ENCODE measurements at places on chromosomes 3 and 15.

DNA sequence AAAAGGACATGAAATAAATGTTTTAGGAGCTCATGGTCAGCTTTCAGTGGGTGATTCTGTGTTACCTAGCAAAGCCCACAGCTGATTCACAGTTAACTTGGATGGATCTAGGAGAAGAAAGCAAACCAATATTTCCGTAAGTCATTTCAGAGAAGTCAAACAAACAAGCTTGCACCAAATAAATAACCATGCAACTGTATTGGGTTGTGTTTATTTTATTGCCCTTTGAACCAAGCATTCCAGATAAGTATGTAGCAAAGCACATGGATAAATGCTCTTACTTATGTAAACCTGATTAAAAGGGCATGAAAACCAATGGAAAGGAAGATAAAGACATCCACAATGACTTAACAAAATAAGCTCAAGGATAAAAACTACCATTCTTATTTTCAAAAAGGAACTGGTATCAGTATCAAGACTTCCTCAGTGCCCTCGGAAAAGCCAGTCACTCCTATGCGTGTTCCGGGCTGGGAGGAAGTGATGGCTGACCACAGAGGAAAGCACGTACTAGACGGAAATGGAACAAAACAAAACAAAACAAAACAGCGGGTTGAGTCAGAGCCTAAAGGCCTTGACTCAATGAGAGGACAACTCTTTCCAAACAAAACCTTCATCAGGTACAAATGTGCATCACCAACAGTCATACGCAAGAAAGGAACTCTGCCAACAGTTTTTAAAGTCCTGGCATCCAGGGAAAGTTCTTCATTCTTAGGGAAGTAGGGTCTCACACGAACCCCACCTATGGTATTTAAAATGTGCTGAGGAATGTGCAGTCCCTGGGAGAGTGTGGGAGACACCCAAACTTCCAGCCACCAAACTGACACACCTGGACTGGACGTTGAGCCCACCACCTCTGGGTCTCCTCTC lies 103.3 kb downstream of the SNRK start:
- DNase-seq, result peak; percentile 60

DNA sequence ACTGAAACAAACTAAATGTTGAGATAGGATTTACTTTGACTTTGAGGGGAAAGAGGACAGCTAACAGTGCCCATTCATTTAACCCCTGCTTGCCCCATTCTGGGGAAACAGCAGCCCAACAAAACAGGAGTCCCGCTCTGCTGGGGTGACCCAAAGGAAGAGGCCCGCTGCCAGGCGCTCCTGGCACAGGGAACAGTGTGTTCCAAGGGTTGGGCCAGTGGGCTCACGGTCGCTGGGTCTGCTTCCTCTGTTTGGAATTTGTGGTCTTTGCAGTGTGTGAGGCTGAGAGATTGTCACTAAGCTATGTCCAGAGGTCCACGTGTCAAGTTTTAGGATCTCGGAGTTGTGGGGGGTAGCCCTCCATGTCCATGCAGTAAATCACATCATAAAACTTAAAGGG lies 250.4 kb upstream of the C2CD4B start:
- DNase-seq, result no peak

DNA sequence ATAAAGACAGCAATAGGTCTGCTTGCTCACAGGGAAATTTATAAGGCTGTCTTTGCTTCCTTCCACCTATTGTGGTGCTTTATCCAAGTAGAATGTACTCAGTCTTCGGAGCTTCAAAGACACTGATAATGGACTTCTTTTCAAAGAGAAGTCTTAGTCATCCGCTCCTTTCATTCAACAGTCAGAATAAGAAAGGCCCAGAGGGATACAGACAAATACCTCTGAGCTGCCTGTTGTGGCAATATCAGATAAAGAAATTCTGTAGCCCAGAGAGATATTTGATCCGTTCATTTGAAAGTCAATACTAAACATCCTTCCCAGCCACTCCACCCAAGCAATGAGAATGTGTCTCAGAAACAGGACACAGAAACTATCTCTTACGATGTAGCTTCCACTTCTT lies 110.0 kb downstream of the FHIT start:
- no peak for DNase-seq

GRCh38 chr3:139534455-139534812 lies 5.1 kb downstream of the RBP1 start:
- no peak for DNase-seq

DNA sequence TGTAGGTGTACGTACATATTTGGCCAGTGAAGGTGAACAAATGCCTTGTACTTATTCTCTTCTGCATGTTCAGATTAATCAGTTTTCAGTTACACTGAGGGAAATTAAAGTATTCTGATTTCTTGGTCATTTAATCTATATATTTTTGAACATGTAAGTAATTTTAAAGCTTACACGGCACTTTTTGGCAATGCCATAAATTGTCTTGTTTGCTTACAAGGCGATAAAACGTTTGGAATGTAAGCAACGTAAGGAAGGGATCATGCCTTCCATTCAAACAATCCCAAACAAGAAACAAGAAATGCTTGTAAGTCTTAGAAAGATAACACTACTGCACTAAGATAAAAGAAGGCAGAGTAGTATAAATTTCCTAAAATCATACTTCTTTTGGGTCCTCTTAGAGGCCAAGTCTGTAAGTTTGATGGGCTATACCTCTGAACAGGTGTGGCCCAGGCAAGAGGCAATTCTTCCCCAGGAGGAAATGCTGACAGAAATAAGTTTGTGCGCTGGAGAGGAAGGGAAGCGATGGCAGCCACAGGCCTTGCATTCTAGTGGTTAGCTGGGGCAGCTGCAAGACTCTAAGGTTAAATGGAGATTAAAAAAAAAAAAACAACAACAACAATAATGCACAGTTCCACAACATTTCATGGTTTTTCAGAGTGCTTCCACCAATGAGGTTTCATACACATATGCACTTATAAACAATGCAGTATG lies 73.8 kb downstream of the GOLIM4 start:
- no peak for DNase-seq

DNA sequence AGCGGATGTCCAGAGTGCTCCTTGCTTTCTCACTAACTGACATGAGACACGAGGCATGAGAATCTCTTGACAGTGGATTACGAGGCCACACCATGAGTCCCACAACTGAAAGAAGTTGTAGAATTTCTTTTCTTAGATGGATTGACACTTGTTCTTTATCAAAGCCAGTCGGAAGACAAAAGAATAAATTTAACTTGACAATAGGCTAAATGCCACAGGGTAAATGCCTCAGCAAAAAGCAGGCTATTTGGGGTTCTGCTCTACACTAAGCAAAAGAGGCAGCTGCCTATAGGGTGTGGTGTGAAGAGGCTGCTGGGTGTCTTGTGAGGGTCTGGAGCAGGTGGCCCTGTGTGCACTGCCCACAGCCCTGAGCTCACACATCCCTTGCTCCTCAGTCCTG lies 135.1 kb upstream of the SEMA6D start:
- DNase-seq, result no peak

GRCh38 chr3:98739266-98739665 lies 23.9 kb upstream of the ST3GAL6 start:
- no peak for DNase-seq

GRCh38 chr15:56371495-56372147 lies 6.4 kb downstream of the TEX9 start:
- DNase-seq, result no peak

DNA sequence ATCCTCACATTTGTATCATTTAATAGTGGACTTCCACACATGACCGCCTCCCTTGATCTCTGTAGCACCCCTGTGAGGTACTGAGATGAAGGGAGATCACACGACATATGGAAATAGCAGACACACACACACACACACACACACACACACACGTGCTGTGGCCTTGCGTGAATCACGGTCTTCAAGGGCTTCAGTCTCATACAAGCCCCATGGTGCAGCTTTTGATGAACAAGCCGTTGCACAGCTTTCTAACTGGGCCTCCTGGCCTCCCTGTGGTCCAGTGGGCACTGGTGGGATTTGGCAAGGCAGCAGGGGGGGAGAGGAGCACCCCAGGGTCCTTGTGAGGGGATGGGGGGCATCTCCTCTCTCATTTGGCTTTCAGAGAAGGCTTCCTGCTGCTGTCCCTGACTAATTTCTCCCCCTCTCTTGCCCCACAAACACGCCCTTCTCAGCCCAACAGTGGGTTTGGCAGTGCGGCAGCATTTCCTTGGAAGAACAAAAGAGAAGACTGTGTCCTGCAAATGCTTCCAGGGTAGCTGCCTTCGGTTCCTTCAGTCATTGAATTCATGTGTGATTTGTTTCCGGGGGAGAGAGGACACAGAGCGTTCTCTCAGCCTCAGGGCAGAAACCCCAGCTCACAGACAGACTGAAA lies 98.7 kb downstream of the SMAD6 start:
- DNase-seq, result no peak

DNA sequence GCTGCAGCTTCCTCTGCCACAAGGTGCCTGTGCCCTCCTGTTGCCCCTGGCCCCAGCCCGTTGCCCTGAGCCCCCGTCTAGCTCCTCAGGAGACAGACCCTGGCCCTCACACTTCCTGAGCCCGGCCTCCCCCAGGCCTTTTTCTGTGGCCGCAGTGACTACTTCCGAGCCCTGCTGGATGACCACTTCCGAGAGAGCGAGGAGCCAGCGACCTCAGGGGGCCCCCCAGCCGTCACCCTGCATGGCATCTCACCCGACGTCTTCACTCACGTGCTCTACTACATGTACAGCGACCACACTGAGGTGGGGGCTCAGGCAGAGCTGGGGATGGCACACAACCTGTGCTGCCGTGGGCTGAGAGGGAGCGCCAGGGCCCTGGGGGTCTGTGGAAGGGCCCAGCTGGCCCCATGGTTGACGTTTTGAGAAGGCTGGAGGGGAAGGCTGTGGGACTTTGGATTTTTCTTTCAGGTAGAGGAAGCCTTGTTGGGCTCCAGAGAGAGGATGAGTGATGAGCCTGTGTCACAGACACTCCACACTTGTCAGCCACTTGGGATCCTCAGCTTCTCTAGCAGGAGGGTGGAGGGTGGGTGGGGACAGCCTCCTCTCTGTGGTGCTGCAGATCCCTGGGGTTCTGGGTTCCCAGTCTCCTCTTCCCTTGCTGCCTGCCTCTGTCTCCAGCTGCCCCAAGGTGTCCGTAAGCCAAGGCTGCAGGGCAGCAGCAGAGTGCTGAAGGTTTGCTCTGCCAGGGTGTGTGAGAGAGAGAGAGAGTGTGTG lies 5.0 kb downstream of the ABTB1 start:
- peak; percentile 6 for DNase-seq

- DNase-seq, result no peak
These were observed 30.1 kb downstream of the SH3GL3 start for GRCh38 chr15:83477172-83477807.

GRCh38 chr3:49362561-49362960 lies 4.4 kb upstream of the GPX1 start:
- DNase-seq, result no peak

Data from activated T-cell treated with anti-CD3 and anti-CD28 coated beads, Interleukin-2, amount 50 U/mL, for 1 hour (primary cell).